Stimulated activated CD4-positive, alpha-beta T cell treated with anti-CD3 and anti-CD28 coated beads, Interleukin-1b, Interleukin-23, amount 100 ng/mL, for 1 hour (primary cell): ENCODE measurements at places on chromosomes 12 and 14.

DNA sequence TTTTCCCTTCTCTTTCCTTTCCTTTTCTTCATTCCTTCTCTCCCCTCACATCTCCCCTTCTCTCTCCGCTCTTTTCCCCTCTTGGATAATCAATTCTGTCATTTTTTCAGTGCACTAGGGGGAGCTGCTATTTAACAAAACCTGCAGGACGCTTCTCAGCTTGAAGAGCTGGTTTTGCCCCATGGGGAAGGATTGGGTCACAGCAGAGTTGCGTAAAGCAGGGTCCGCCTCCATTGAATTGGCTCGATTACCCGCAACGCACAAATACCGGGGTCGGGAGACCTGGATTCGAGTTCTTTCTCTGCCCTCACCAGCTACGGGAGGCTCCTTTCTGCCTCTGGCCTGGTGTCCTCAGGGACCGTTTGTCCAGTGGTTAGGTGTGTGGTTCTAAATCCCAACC lies 42.1 kb upstream of the CHGA start:
- DNase-seq: no peak

GRCh38 chr14:71698027-71698426 lies 234.2 kb upstream of the RGS6 start:
- no peak for DNase-seq

DNA sequence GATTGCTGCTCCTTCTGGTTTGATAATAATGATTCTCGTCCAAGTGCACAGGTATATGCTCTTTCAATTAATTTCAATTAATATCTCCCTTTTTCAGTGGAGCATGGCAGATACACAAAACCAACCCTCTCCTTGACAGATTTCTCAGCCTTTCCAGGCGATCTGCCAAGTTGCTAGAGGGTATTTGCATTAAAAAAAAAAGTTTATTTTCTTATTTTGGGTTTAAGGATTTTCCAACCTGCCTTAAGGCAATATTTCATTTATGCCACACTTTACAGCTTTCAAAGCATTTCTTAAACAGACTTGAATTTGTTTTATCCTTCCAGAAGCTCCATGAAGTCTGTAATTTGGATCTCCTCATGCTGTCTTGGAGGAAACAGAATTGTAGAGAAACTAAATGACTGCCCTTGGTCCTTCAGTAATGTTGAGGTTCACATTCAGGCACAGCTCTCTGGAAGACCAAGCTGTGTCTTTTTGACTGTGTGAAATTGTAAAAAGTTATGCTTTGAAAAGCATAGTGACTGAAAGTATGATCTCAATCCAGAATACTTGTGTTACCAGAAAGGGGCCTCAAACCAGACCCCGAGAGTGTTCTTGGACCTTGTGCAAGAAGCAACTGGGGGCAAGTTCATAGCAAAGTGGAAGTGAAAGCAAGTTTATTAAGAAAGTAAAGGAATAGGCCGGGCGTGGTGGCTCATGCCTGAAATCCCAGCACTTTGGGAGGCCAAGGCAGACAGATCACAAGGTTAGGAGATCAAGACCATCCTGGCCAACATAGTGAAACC lies 2.3 kb downstream of the DGLUCY start:
- no peak for DNase-seq

- no peak for DNase-seq
Measured at GRCh38 chr14:68106905-68107304, 287.3 kb downstream of the RAD51B start.

- no peak for DNase-seq
Measured at GRCh38 chr12:52455821-52456220, 3.9 kb upstream of the KRT6B start.

DNA sequence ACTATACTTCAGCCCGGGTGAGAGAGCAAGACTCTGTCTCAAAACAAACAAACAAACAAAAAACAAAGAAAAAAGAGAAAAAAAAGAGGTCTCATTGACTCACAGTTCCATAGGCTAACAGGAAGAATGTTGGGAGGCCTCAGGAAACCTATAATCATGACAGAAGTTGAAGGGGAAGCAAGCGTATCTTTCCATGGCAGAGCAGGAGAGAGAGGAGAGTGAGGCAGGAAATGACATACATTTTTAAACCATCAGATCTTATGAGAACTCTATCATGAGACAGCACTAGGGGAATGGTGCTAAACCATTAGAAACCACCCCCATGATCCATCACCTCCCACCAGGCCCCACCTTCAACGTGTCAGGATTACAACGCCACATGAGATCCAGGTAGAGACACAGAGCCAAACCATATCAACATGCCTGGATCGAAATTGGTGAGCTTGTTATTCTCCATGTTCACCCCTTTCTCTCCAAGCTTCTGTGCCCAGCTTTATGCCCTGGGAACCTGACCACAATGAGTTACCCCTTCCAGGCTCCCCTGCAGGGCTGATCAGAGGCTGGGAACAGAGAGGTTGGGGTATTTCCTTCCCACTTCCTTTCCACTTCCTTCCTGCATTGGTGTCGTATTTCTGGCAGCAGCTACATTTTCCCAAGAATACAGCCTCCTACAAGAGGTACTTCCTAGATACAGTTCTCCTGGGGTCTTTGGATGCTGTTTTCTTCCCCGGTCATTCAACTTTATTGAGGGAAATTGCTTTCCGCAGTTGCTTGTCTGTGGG lies 219.3 kb upstream of the FLRT2 start:
- DNase-seq: no peak

GRCh38 chr12:79331870-79332269 lies 358.9 kb downstream of the PAWR start:
- no peak for DNase-seq

GRCh38 chr14:76784881-76785280 lies 23.6 kb downstream of the VASH1 start:
- peak; percentile 29 for DNase-seq

DNA sequence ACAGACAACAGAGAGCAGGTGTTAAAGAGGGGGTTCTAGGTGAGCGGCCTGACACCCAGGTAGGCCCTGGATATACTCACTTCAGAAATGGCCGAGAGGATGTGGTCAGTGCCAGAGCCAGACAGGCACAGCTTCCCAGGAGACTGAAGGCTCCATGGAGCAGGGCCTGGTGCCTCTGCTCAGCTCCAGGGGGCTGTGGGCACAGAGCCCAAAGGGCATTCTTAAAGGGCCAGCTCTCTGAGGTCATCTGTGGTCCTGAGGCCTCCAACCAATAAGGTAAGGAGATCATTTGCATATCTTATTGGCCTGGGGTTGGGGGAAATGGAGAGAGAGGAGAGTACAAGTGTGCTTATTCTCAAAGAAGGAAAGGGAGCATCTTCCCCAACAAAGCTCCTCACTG lies 9.7 kb upstream of the PCK2 start:
- no peak for DNase-seq

DNA sequence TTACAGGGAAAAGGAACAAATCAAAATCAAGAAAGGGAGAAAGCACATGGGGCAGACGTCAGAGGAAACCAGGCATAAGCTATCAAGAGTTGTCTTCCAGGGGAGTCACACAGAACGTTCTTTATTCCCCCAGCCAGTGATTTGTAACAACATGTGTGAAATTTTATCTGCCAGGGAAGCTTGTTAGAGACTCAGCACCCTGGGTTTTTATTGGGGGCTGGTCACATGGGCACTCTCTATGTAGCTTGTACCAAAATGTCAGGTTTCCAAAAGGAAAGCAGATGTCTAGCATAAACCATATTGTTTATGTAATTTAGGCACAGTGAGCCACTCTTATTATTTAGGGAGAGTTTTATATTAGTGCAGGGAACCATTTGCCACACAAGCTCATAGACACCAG lies 440.4 kb upstream of the DCN start:
- DNase-seq: no peak

DNA sequence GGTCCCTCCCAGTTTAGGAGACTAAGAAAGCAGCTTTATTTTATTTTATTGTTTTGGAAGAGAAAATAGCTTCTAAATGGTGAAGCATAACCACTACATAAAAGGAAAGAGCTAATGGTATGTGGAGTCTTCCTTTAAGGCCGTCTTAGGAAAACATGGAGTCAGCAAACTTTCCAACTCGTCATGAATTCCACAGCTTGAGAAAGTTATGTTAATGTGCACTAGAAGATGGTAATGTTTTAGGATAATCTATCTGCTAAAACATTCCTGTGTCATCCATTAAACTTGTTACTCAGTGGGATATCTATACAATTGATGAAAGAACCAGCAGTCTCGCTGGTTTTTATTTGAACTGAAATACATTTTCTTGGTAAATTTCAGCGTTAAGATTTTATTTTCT lies 448.4 kb upstream of the SEL1L start:
- no peak for DNase-seq

GRCh38 chr12:76312315-76312714 lies 35.9 kb downstream of the BBS10 start:
- DNase-seq: no peak

- DNase-seq: no peak
Measured at GRCh38 chr12:112998987-112999767, 20.9 kb downstream of the OAS2 start.

GRCh38 chr12:18629445-18629844 lies 108.4 kb downstream of the PLCZ1 start:
- no peak for DNase-seq

GRCh38 chr12:79841248-79841877 lies 93.5 kb downstream of the PPP1R12A start:
- DNase-seq: no peak

- no peak for DNase-seq
Measured at GRCh38 chr14:40268236-40268635, 836.0 kb upstream of the FBXO33 start.

DNA sequence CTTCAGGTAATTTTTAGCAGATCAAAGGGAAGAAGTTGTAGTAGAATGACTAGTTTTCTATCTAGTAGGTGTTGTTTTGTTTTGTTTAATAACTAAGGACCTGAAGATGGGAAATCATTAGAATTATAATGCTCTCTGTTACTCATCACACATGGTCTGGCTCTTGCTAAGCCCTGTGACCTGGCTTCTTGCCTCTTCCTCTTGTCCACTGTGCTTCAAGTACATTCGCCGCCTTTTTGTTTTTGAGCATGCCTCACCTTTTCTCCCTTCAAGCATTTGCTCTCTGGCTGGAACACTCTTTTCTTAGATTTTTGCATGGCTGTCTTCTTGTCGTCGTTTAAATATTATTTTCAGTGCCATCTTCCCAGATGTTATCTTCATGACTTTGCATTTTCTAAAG lies 47.7 kb downstream of the DAAM1 start:
- no peak for DNase-seq

GRCh38 chr14:100525615-100526014 lies 61.6 kb downstream of the BEGAIN start:
- no peak for DNase-seq

- no peak for DNase-seq
Measured at GRCh38 chr14:61382842-61383241, 61.5 kb downstream of the PRKCH start.
